ENCODE measurements at places on chromosomes 6 and 20.
A peak's percentile ranks its signal among the peaks of the same experiment; 100 is the strongest.

GRCh38 chr20:49914310-49915117, 815 bp downstream of the SPATA2 start:
- no peak for DNase-seq

DNA sequence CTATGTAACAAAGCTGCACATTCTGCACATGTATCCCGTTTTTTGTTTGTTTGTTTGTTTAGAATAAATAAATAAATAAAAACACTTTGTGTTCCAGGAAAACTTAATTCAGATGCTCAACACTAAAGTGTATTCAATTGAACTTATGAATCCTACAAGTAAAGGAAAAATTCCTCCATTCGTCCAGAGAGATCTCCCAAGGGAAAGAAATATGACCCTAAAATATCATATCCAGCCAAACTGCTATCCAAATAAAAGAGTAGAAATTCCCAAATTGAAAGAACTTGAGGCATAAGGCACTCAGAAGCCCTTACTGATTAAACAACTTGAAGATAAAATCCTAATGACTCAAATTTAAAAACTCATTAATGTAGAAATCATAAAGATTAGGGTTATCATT, 90.4 kb downstream of the MOXD1 start:
- DNase-seq: no peak

GRCh38 chr6:100780648-100781047, 100.5 kb downstream of the ASCC3 start:
- no peak for DNase-seq

- no peak for DNase-seq
These were observed 6.2 kb downstream of the CDH22 start for GRCh38 chr20:46302106-46302505.

GRCh38 chr6:44733126-44733525, 345.6 kb downstream of the CDC5L start:
- no peak for DNase-seq

DNA sequence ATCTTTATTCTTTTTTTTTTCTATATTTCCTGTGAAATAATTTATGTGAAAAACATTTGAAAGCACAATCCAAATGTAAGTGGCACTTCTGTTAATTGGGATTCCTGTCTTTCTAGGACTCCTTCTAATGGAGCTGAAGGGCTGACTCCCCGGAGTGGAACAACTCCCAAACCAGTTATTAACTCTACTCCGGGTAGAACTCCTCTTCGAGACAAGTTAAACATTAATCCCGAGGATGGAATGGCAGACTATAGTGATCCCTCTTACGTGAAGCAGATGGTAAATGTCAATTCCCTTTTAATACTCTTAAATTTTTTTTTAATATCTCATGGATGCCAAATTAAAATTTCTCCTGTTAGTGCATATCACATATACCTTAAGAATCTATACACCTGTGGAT, 35.0 kb downstream of the CDC5L start:
- no peak for DNase-seq

DNA sequence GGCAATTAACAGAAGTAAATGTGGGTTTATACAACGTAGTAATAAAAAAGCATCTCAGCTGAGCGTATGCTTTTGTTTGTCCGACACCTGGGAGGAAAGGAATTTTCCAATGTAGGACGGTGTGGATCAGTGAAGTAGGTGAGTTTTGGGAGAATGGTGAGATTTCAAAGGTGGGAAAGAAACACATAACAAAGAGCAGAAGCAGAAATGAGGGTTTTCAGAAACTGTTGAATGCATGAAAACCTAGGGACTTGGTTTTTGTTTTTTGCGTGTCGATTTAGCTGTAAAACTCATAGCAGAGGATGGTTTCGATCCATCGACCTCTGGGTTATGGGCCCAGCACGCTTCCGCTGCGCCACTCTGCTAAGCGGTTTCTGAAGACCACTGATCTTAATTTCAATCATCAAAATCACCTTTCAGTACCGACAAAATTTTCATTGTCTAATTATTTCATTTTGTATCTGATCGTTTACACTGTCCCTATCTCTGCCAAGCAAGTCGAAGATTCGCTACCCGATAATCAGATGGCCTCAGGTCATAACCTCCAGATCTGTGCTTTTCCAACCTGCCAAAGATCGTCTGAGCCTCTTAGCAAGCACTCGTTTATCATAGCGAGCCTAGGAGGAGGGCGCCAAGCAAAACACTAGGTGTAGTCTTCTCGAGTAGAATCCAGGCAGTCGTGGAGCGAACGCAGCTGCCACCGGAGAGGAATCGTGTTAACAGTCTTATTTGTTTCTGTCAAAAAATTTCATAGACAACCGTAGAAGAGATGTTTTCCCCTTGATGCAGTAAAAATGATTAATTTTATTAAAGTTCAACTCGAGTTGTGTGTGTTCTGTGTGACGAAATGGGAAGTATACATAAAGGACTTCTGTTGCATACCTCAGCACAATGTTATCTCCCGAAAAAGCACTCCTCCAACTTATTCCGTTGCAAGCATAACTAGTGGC, 20.9 kb upstream of the POM121L2 start:
- DNase-seq: peak; percentile 3

- DNase-seq: no peak
These were observed 123.5 kb downstream of the GRM4 start for GRCh38 chr6:34022250-34022872.

- no peak for DNase-seq
These were observed 114.3 kb downstream of the UBE3D start for GRCh38 chr6:82951389-82951788.

- no peak for DNase-seq
These were observed 392.4 kb downstream of the QKI start for GRCh38 chr6:163806755-163807499.

DNA sequence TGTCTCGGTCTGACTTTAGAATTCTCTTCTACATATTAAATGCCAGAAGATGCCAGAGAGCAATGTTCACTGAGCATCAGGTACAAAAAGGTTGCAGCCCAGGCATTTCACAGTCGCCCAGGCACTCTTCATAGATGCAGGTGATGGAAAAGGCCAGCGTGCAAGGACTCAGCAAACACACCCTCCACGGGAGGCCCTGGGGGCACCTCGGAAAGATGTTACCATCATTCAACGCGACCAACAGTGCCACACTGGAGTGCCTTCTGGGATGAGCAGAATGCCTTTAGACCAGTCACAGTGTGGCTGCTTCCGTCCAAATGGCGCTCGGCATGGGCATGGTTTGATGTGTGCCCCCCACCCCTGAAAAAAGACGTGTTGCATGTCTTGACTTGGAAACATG, 4.5 kb upstream of the RAMACL start:
- no peak for DNase-seq

DNA sequence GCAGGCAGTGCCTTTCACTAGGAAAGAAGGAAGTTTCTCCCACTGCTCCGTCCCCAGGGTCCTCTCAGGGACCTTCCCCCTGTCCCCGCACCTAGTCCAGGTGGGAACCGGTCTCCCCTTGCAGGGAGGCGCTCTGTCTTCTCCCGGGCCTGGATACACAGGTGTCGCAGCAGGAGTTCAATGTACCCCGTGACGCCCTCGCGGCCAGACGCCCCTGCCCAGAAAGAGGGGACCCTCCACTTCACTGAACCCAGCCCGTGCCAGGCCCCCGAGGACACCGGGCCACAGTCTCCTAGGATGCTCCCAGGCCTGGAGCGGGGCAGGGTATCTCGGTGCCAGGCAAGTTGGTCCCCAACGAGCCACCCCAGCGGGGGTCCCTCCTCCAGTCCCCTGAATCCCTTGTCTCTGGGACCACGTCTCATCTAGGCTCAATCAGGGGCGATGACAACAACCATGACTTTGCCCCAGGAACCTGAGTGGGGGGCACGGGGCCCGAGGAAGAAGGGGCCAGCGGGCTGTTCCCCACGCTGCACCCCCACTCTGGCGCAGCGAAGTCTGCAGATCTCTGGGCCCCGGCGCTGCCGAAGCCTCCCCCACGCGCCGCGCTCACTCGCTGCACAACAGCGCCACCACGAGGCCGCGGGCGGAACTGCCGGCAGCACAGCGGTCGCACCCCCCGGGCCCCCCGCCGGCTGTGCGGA, 103.0 kb downstream of the EDN3 start:
- DNase-seq: peak; percentile 60

GRCh38 chr6:100260584-100260983, 204.1 kb downstream of the SIM1 start:
- no peak for DNase-seq

GRCh38 chr20:62886709-62887058, 25.1 kb upstream of the TCFL5 start:
- DNase-seq: no peak

- no peak for DNase-seq
These were observed 284.0 kb downstream of the KCNQ5 start for GRCh38 chr6:72905705-72906478.

DNA sequence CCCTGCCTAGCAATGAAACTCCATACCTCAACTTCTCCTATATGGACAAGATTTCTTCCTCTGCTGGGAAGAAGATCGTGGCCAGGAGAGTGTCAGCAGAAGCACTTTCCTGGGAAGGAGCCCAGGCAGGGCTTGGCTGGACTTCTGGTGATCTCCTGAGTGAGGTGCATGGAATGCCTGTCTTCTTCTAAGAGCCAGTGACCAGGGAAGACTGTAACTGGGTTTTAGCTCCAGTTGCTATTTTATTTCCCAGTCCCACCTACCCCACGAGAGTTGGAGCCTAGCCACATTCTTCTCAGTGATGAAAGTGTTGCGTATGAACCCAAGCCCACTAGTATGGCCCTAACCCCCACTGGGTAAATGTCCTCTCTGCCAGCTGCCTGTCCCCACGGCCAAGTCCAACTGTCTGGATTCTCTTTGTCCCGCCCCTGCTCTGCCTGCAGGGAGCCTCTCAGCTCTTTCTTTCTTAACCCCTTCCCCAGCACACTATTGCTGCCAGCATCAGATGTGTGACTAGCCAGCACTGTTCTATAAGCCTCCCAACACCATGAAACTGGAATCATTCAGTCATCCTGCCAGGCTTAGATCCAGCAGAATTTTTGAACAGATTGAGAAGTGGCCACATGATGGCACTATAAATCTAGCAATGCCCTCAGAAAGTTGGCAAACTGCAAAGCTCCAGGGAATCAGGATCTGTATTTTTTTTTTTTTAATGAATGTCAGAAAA, 69.8 kb upstream of the FAM184A start:
- DNase-seq: no peak

DNA sequence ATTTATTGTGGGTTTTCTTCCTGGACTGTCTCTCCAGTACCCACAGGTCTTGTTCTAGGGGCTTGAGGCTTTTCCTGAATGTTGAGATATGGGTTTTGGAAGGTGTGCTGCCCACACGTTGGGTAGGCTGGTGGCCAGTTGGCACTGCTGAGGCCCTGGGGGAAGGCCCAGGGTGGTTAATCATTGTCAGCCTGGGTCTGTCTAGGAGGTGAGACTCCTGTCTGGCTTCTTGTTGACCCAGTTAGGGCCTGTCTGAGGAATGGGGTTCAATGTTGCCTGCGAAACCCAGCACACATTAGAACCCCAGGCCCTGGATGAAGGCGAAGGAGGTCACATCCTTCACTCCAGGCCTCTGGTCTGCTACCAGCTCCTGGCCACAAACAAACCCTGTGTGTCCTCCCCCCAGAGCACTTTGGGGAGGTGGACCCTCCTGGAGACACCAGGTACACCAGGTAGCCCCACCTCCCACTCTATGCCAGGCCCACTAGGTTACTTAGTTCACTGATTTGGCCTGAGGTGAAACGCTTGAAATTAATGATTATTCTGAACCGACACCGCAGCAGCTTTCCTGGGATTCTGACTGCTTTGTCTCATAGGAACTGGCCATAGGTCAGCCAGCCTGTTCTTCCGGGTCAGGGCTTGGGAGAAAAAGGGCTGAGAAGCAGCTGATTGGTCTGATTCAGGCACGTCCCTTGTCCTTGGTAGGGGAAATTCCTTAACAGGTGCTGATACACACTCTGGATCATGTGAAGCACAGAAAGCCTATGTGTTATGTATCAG, 15.2 kb downstream of the DNMT3B start:
- DNase-seq: no peak

- DNase-seq: no peak
These were observed 121.5 kb upstream of the MAN1A1 start for GRCh38 chr6:119470893-119471542.

GRCh38 chr20:1667502-1668085, 10.0 kb upstream of the SIRPG start:
- no peak for DNase-seq

GRCh38 chr6:2857580-2858337, 16.1 kb upstream of the SERPINB1 start:
- DNase-seq: no peak

- DNase-seq: no peak
These were observed 117.9 kb downstream of the C6orf118 start for GRCh38 chr6:165191461-165191860.

DNA sequence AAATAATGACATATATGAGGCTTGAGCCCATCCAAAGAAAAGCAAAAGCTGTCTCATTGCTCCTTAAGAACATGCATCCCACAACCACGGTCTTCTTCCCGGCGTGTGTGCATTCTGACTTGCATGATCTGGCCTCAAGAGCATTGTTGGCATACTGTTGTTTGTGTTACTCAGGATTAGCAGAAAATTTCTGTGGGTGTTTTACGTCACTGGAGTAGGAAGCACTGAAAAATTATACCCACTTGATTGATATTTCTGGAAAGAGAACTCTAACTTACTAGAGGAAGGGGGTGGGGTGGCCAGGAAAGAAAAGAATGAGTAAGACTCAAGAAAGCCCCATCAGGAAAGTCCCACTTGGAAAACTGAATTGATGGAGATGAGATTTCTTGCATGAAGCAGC, 326.2 kb upstream of the PRDM1 start:
- no peak for DNase-seq

GRCh38 chr6:8000188-8000596, 64.0 kb downstream of the BLOC1S5 start:
- no peak for DNase-seq

GRCh38 chr6:95687839-95688238, 110.5 kb downstream of the MANEA start:
- no peak for DNase-seq

DNA sequence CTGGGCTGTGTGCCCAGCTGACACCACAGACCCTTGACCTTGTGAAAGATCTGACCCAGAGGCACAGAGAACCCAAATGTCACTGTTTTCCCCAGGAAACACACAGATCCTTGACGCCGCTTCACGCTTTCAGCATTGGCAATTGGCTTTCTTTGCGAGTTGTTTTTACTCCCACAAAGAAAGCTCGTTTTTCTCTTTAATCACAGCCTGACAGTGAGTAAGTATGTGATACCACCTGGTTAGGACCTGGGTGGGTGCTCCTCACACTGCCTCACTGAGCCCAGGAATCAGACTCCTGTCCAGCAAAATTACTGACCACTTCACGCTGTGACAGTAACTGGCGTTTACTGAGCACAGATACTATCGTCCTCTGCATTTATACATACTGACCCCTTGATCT, 13.0 kb downstream of the RPL10A start:
- DNase-seq: no peak

All from stimulated activated CD4-positive, alpha-beta T cell treated with anti-CD3 and anti-CD28 coated beads, TNF-alpha, amount 100 ng/mL, for 4 hours (primary cell).